ENCODE measurements at places on chromosomes 13 and 19.
A peak's percentile ranks its signal among the peaks of the same experiment; 100 is the strongest.

DNA sequence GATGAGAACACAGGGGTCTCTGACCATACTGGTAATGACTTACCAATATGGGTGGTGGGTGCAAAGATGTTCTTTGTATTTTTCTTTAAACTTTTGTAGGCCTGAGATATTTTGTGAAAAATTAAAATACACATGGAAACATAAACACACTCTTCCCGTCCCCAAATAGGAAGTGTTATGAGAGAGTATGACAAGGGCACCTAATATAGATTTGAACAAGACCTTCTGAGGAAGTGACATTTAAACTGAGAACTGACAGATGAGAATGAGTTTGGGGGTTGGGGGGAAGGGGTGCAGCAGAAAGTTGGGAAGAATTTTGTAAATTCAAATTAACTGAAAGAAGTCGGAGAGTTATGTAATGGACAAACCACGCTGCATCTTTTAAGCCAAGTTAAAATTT, 224.2 kb downstream of the RGCC start:
- DNase-seq: no peak

DNA sequence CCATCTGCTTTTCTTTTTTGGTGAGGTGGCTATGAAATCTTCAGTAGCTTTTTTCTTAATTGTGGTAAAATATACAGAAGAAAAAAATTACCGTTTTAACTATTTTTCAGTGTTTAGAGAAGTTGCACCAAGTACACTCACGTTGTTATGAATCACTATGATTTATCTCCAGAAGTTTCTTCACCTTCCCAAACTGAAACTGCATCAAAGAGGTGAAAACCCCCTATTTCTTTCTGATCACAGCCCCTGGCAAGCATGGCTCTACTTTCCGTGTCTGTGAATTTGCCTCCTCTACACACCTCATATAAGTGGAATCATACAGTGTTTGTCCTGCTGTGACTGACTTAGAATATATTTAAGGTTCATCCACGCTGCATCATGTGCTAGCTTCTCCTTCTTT, 15.6 kb upstream of the SIGLEC10 start:
- DNase-seq: no peak

GRCh38 chr13:47932950-47933923, 67.8 kb downstream of the SUCLA2 start:
- DNase-seq: no peak

- DNase-seq: no peak
Measured at GRCh38 chr13:80259159-80259558, 81.8 kb downstream of the SPRY2 start.

DNA sequence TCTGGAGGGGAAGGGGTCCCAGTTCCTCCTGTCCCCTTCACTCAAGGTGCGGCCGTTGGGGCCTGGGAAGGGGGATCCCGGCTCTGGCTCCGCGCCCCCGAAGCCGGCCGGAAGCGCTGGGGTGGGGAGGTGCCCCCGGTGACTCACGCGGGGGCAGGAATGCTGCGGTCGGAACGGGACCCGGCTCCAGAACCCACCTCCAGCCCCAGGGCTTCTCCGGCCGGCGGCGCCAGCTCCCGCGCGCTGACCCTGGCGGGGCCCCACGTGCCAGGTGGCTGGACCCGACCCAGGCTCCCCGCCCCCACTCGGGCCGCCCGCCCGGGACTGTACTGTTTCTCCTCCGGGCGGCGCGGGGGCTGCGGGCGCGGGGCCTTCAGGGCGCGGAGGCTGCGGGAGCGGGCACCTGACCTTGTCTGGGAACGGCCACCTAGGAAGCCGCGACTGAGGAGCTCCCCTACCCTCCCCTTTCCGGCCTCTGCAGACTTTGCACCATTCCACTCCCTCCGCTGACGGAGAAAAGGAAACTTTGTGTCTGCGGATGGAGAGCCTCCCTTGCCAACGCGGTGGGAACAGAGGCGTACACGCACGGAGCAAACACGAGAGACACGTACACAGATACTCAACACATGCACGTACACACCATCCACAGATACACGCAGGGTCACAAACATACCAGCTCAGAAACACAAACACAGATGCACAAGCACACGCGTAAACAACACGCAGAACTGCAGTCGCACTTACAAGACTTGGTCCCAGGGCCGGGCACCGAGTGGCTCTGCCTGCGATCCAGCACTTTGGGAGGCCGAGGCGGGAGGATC, 7.2 kb downstream of the AXL start:
- peak; percentile 50 for DNase-seq

All from activated CD8-positive, alpha-beta T cell treated with anti-CD3 and anti-CD28 coated beads, Interleukin-2, amount 10 ng/mL, durations not matched to agents 7 days and 5 days (primary cell).